ENCODE measurements at places on chromosomes 16 and 17.

DNA sequence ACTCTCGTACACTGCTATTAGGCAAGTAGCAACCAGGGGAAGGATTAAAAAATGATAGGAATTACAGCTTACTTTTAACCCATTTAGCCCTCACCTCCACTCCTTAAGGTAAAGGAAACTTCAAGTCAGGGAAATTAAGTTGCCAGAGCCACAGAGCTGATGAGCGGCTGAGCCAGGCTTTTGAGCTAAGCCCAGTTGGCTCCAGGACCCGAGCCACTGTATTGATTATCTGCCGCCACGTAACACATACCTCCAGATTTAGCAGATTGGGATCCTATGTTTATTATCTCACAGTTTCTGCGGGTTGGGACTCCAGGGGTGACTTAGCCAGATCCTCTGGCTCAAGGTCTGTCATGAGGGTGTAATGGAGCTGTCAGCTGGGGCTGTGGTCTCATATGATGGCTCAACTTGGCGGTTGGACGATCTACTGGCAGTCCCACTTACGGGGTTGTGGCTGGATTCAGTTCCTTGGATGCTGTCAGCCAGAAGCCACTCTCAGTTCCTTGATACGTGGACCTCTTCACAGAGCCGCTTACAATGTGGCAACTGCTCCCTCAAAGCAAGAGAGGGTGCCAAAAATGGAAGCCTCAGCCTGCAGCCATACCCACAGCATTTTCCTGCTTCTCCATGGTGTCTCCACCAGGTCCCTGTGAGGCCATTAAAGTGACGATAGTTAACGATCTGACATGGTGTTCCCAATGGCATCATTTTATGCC, 57.3 kb downstream of the TMEM186 start:
- no peak for DNase-seq

DNA sequence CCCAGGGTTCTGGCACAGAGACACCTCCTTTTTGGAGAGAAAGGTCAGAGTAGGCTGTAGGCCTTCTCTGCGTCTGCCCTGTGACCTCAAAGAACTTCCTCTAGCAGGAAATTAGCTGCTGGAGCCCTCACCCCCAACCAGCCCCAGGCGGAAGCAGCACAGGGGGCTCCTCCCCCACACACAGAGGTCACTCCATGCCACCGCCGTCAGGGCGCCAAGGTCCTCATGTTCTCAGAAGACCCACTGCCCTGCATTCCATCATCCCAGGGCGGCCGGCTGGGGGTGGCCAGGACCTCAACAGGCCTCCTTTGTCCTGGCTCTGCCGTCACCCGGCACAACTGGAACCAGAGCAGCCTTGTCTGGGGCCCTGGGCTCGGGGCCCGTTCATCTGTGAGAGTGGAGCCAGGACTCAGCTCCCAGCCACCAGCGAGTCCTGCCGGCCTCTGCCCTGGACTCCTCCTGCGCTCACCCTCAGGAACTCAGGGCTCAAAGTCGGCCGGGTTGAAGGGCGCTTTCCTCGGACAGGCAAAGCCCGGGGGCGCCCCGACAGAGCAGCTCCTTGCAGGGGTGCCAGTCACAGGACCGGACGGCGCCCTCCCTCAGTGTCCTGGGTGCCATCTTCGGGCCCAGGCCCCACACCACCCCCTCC, 1.2 kb downstream of the TMC6 start:
- DNase-seq: no peak

DNA sequence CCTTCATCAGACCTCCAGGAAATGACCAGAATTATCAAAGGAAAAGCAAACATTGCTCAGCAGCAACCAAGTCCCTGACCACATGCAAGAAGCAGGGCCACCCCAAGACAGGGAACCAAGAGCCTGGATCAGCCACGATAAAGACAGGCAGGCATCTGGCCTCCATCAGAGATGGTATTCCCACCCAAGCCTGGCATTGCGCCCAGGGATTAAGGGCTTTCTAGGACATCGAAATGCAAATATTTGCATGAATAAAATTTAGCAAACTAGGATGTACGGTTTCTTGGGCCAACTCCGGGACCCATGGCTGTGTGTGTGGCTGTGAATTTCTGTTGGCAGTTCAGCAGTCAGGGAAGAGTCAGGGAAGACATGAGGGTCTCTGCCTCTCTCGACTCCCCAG, 241.4 kb upstream of the DYNLRB2 start:
- no peak for DNase-seq

DNA sequence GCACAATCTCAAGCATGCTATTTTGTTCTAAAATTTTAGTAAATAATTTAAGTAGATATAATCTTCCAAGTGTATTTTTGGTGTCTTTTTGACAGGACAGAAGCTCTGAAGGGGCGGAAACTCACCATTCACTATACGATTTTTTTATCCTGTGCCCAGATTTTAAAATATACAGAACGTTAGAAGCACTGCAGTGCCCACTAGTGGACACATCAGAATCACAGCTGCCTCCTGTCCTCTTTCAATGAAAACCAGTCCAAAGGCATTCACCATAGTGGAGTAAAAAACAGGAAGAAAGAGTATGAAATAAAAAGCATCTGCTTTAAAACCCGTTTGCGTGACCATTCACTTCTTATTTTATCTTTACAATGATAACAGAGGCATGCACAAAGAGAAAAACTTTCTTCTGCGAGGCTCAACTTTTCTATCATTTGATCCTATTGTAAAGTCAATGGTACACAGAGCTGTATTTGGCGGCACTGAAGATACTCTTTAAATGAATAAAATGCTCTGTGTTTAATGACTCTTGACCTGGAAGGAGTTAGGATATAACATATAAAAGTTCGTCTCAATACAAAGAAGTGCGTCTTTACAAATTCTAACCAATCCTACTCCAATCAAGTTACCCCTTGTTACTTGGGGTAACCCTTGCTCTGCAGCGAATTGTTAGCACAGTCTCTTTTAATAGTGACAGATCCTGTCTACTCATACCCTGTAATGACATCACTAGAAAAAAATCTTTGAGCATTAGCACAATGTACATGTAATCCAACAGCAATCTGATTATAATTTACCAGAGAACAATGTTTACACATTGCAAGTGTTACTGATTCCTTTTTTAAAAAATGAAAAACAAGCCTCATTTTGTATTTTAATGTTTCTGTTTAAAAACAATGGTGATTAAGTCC, 339.8 kb upstream of the PSMD7 start:
- no peak for DNase-seq

- DNase-seq: no peak
Measured at GRCh38 chr16:11583889-11584565, 2.7 kb downstream of the LITAF start.

GRCh38 chr17:38355251-38355650, 3.6 kb downstream of the SOCS7 start:
- DNase-seq: no peak

DNA sequence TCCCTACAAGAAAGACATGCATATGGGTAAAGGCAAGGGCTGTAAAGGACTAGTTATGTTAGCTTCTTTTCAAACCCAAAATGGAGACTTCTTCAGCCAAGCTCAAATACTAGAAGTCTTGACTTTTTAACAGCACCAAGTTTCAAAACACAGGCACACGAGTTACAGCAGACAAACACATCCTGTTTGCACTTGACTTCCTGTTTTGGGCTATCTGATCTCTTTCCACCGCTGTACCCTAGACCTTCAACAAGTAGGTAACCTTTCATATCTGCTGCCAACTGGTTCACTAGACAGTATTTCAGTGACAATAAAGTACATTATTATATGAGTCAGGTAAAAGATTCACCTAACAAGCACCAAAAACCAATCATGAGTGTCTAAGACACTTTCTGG, 12.3 kb downstream of the RFFL start:
- DNase-seq: no peak

GRCh38 chr16:50367777-50368409, 895 bp downstream of the BRD7 start:
- no peak for DNase-seq

- DNase-seq: no peak
Measured at GRCh38 chr17:62995377-62995885, 29.4 kb downstream of the TANC2 start.

- no peak for DNase-seq
Measured at GRCh38 chr16:86391984-86392383, 118.3 kb upstream of the FOXF1 start.

DNA sequence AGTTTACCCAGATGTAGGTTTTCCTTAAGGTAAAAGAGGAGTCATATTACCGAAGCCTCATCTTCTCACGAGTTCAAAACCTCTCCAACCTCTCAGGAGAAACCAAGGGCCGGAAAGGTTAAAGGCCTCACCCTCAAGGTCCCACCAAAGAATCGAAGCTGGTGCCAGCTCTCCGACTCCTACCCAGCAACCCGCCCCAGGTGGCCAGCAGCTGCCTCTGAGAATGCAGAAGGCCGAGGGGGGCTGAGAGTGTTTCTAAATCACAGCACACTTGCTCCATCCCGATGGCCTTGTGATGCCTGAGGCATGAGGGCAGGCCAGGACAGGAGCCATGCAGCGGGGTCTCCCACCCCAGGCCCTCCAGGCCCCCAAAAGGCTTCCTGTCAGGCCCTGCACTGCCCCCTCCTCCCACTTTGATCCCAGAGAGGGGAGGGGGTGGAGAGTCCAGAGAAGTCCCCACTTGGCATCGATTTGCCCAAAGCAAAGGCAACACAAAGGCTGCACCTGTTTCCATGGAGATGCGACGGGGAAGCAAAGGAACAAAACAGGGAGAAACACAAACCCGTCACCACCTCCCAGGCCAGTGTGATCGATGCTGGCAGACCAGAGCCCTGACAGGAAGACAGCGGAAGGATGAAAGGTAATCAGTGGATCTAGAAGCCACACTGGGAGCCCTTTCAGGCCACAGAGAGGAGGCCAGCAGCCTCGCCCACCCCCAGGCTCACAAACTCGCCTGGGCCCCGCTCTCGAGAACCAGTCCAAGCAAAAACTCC, 39.0 kb downstream of the CUEDC1 start:
- DNase-seq: no peak

GRCh38 chr17:75260641-75261335, 618 bp downstream of the GGA3 start:
- DNase-seq: no peak

GRCh38 chr17:63395075-63395805, 50.9 kb downstream of the CYB561 start:
- no peak for DNase-seq

DNA sequence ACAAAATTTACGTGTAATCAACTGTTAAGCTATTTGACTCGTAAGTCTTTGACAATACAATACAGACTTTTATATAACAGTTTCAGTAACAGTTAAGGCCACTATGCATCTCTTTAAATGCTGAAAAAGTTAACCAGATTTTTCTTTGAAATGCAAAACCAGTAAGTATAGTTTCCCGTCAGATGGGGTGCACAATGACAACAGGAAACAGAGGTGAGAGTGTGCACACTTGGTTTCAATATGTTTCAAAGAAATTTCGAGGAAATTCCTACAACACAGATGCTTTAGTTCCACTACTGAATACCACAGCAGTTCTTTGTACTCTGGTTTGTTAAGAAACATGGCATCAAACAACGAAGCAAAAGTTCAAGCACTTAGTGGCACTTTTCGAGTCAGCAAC, 48.4 kb downstream of the RNF157 start:
- DNase-seq: no peak

DNA sequence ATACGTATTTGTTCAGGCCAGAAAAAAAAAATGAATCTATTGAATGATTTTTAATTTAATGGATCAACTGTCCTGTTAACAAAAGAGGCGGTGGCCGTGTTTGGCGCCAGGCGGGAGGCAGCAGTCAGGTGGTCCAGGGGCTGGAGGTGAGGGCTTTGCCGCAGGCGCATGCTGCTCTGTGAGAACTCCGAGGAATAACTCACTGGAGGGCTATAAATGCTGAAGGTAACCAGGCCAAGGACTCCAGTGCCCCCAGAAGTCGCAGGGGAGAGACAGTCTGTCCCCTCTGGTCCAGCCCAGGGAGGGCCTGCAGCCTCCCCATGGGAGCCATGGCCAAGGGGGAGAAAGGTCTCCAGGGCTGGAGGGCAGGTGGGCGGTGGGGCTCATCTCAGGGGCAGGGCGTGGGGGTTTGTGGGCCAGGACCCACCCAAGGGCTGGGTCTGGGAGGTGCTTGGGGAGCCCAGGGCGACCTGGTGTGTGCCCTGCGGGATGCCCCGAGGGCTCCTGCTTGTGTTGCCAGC, 7.1 kb upstream of the BAHCC1 start:
- DNase-seq: no peak

GRCh38 chr17:35849469-35850348, 19.0 kb downstream of the HEATR9 start:
- no peak for DNase-seq
